Activated T-helper 9 cell treated with anti-CD3 and anti-CD28 coated beads, Interleukin-2, amount 50 U/mL, for 16 hours (primary cell): ENCODE measurements at places on chromosomes 16 and 17.

DNA sequence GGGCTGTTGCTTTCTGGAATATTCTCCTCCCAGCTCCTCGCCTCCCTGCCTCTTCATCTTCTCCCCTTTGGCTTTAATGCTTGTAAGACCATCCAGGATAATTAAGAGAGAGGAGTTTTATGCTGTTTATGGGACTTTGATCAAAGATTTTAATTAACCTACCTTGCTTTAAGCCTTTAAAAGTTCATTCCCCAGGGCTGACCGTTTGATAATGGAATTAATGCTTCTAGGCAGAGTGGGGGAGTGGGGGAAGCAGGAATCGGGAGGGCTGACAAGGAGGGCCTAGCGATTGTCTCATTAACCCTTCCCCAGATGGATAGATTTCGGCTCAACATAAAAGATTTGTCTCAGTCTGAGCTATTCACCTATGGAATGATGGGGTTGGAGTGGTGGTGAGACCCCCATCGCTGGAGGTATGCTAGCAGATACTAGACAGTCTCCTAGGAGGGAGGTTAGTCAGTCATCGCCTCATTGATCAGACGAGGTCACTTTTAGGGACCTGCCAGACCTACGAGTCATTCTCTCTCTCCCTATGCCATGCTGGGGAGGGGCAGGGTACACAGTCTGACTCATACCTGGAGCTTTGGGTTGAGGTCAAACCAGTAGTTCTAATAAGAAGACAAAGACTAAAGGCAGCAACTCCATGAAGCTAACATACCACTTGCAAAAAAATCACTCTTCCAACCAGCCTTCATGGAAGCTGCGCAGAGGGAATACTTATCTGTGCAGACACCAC lies 236.6 kb upstream of the NLRP1 start:
- no peak for DNase-seq

GRCh38 chr16:50315346-50315997 lies 49.1 kb downstream of the ADCY7 start:
- DNase-seq = no peak

GRCh38 chr16:80300456-80300855 lies 240.3 kb upstream of the DYNLRB2 start:
- DNase-seq = no peak

DNA sequence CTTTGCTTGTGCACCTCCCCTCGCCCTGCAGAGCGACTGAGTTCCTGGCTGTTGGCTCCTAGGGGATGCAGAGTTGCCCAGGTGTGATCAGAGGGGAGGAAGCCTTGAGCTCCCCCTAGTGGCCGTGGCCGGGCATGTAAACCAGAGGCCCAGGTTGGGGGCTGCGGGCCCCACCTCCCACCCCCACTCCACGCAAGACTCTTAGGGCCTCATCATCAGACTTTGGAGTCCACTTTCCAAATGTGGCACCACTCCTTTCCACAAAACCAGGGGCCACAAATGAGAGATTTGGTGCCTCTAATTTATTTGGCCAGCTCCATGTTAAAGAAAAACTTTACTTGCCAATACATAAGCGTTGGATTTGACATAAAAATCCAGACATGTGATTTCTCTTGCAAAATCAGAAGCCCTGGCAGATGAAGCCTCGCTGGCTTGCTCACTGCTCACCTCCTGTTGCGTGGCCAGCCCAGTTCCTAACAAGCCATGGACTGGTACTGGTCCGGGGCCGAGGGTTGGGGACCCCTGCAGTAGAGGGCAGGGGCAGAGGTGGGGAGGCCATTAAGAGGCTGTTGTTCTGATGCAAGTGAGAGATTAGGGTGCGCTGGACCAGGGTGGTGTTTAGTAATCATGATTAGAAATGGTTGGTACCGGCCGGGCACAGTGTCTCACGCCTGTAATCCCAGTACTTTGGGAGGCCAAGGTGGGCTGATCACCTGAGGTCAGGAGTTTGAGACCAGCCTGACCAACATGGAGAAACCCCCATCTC lies 28.7 kb upstream of the GAS7 start:
- DNase-seq = no peak

DNA sequence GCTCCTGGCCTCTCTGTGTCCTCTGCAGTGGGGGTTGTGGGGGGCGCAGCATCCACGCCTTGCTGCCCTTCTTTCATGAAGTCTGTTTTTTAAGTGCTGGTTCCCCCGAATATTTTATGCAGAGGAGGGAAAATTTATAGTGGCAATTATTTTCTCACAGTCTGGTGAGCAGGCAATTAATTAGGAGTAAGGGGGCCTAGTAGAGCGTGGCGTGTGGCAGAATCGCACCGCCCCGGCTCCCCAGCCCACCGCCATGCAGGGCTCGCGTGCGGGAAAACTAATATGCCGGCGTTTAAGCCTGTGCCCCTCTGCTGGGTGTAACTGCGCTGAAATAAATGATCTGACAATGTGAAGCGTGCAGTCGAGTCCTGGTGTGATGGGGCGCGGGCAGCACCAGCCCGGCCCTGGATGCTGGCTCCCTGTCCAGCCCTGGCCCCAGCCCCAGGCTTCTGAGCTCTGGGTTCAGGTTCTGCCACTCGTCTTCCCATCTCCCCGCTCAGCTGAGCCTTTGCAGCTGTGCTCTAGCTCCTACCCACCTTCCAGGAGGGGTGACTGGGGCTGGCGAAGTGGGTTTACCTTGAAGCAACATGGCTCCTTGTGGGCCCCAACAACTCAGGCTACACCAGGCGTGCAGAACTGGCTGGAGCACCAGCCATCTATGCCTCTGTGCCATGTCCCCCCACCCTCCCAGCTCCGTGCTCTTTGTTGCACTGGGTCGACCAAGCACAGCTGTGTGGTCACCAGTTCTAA lies 13.8 kb downstream of the ENGASE start:
- no peak for DNase-seq

DNA sequence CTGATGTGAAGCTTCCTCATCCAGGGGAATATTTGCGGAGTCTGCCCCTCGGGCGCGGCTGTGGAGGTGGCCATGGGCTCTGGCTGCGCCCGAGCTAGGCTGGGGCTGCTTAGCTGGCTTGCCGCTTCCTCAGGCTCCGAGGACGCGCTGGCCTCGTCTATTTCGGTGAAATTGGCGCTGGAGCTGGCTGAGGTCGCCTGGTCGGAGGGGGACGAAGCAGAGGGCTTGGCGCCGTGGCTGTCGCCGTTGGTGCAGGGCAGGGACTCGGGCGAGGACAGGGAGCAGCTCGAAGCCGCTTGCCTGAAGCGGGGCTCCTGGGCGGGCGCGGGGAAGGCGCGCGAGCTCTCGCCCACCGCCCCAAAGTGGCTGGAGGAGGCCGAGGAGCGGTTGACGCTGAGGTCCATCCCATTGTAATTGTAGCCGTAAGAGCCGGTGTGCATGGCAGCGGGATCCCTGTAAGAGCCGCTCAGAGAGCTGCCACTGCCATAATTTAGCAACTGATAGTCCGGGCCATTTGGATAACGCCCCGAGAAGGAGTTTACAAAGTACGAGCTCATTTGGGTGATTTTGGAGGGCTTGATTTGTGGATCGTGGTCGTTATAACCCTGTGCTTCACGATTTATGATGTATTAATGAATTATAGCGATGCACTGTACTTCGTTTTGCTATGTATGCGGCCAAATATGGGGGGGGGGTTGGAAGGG lies at the start of gene HOXB5:
Gene HOXB5 (minus strand): TSS at position 654 of the 704 bp plus-strand sequence. CDS start 97 bp downstream, at position 557.
- DNase-seq = no peak

- DNase-seq = no peak
Measured at GRCh38 chr17:62700964-62701705, 73.7 kb downstream of the MRC2 start.

DNA sequence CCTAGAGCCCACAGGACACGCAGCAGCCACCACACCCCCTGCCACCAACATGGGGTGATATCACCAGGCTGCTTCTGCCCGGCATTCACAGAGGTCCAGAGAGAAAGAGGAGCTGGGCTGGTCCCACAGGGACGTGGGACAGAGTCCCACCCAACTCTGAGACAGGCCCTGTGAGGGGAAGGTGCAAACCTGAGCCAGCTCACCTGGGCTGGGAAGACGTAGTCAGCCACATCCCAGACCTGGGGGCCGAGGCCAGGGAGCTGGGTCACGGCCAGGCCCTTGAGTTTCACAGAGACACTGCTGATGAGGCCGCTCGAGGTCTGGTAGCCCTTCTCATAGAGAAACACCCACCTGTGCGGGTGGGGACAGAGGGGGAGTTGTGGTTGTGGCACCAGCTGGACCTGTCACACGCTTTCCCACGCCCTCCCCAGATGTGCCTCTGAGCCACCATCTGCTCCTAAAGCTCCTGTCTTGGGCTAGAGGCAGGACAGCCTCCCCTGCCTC lies 11.2 kb downstream of the P2RX1 start:
- DNase-seq = no peak

- no peak for DNase-seq
Measured at GRCh38 chr17:45923511-45924268, 29.3 kb downstream of the MAPT start.
